ENCODE measurements at places on chromosomes 4 and X. TPM values are rescaled to one million over a fixed set of nuclear protein-coding genes. Genes with fewer than 3 reads are reported as not detected.

The POU3F4 gene
- not detected for total RNA-seq

The GPAT3 gene
- 0.30 TPM for total RNA-seq

The MSX1 gene
- 3.6 TPM for total RNA-seq

The USP17L5 gene
- total RNA-seq = not detected

The SPACA5 gene
- not detected for total RNA-seq

The GPRASP1 gene
- 2.0 TPM for total RNA-seq

The UVSSA gene
- total RNA-seq = 41.1 TPM

The TMPRSS11A gene
- not detected for total RNA-seq

The PCYT1B gene
- not detected for total RNA-seq

All from MCF 10A (cell line).